ENCODE measurements at places on chromosomes 11 and 22.

GRCh38 chr11:47130543-47130942 lies 46.1 kb downstream of the ARFGAP2 start:
- no peak for DNase-seq

DNA sequence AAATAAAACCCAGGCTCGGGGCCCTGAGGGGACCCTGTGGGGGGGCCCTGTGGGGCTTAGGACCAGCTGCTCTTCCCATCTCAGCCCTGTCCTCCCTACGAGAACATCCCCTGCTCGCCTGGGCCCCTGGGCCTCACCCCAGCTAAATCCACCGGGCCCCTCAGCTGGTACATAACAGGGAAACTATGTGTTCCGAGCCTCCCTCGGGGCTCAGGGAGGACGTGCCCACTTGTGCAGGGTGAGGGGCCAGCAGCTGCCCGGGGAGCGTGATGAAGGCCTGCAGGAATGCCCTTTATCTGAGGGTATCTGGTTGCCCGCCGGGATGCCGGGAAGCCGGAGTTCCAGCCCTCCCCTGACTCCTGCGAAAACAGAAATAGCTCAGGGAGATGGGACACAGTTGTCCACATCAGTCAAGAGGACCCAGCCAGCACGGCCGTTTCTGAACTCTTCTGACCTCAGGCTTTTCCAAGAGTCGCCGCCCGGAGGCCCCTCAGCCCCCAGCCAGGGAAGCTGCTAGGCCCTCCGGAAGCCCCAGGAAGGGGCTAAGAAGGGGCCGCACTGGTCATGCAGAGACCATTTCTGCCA lies 20.6 kb downstream of the MRPL23 start:
- no peak for DNase-seq

- DNase-seq = no peak
Observed at GRCh38 chr11:100680070-100680469, 7.0 kb upstream of the ARHGAP42 start.

GRCh38 chr11:133843454-133843987 lies 1.8 kb downstream of the SPATA19 start:
- DNase-seq = no peak

DNA sequence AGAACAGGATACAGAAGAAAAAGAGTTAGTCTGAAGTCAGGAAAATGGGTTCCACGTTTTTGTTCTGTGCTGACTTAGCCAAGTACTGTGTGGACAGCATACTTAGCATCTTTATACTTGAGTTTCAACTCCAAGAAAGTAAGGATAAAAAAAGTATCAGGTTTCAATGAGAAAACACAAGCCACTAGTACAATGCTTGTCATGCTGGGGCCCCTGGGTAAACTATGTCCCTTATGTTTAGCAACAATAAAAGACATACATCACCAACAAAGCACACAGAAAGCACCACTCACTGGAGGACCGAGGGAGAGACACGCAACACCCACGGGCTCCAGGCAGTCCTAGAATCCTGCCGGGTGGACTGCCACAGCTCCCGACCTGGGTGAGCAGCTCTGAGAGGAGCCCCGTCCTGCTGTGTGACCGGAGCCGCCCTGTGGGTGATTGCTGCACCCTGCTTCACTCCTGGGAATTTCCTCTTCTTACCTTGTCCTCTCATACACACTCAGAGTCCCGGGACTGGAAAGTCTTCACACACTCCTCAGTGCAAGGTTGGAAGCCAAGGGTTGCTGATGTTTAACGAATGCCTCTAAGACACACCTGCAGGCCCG lies 890.5 kb downstream of the BRD1 start:
- DNase-seq = no peak

- DNase-seq = no peak
Observed at GRCh38 chr11:65778431-65778900, 2.3 kb downstream of the AP5B1 start.

GRCh38 chr11:65292890-65293289 lies 21.8 kb upstream of the CDC42EP2 start:
- no peak for DNase-seq

GRCh38 chr11:64893194-64894069 lies 15.0 kb upstream of the EHD1 start:
- DNase-seq = no peak

DNA sequence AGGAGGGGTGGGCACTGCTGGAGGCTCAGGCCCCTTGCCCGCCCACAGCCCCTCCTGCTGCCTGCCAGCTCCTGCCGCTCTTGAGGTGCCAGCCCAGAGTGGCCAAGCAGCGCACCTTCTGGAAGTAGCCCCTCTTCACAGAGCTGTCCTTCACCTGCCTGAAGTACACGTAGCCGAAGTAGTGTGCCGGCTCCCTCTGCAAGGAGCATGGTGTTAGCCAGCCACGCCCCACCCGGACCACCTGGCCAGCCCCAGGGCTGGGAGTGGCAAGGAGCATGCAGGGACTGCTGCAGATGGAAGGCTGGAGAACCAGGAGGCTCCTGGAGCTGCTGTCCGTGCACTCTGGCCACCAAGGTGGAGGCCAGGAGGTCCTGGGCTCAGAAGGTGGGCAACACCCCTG lies 9.6 kb downstream of the DENND6B start:
- DNase-seq = no peak

GRCh38 chr11:121426476-121427399 lies 25.4 kb upstream of the SORL1 start:
- DNase-seq = no peak
